ENCODE measurements at places on chromosomes 7 and 10.

DNA sequence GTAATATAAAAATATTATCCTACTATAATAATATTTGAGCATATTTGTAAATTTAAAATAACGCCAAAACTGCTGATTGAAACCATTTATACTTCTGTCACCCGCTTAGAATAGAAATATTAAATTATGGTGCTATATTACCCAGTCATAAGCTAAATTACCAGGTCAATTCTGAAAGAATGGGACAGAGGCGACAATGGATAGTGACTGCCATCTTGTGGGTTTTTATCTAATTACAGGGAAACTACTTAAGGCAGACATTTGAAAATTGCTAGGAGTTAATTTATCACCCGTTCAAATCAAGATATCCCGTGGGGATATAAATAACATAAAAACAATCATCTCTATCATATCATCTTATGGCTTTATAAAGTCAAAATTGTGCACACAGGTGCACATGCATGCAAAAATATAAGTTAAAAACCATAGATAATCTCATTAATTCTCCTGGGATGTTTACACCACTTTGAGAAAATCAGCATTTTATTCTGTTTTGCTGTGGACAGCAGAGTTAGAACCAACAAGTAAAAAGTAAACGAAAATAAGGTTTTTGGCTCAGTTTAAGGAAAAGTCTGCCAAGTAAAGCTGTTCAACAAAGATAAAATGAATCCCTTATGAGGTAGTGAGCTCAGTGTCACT is 41.3 kb upstream of the HPSE2 start:
- DNase-seq, result peak; percentile 18

DNA sequence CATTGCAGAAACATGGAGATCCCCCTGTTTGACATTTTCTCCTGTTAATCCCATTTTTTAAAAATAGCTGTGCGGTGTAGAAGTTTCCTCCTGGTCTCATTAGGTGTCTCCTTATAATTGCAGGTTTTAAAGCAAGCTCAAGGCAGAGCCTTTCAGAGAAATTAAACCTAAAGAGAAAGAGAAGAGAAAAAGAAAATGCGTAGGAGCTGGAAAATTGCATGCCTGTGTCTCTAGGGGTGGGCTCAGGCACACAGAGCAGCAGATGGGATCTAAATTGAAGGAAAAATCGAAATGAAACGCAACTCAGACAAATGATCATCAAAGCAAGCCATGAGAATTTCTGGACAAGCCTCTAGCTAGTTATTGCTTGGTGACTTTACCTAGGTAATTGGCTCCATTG is 40.1 kb downstream of the GPR26 start:
- no peak for DNase-seq

- no peak for DNase-seq
Observed at GRCh38 chr10:52967806-52968795, 195.5 kb upstream of the MBL2 start.

- DNase-seq, result no peak
Observed at GRCh38 chr10:72615970-72616369, 9.9 kb downstream of the MICU1 start.

GRCh38 chr7:70693686-70694433 is 438.1 kb upstream of the GALNT17 start:
- no peak for DNase-seq

DNA sequence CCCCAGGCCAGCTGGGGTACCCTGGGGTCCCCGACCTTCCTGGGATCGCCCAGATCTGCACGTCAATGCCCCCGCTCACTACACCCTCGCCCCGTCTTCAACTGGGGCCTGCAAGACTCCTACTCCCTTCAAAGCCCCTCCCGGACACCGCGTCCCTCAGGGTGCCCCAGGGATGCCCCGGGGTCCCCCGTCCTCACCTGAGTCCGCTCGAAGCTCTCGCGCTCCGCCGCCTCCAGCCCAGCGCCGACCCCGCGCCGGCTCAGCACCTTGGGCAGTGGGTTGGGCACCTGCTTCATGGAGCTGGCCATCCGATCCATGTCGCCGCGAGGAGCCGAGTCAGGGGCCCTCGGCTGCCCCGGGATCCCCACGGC is at the start of gene HIP1:
TSS of gene HIP1 (minus strand) at position 338 of the 371 bp plus-strand sequence. CDS start at position 317, 21 bp downstream.
- no peak for DNase-seq

GRCh38 chr10:48437546-48437945 is 131.1 kb downstream of the MAPK8 start:
- no peak for DNase-seq

GRCh38 chr7:99368750-99369389 is 5.7 kb upstream of the ARPC1B start:
- no peak for DNase-seq

DNA sequence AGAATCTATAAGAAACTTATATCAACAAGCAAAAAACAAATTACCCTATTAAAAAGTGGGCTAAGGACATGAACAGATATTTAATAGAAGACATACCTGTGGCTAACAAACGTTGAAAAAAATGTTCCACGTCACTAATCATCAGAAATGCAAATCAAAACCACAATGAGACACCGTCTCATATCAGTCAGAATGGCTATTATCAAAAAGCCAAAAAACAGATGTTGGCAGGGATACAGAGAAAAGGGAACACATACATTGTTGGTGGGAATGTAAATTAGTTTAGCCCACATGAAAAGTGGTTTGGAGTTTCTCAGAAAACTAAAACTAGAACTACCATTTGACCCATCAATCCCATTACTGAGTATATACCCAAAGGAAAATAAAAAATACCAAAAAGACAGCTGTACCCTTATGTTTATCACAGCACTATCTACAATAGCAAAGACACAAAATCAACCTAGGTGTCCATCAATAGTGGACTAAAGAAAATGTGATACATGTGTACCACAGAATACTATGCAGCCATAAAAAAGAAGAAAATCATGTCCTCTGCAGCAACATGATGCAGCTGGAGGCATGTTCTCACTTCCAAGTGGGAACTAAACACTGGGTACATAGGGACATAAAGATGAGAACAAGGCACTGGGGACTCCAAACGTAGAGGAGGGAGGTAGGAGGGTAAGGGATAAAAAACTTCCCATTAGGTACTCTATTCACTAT is 83.8 kb upstream of the TMEM168 start:
- no peak for DNase-seq

- no peak for DNase-seq
Observed at GRCh38 chr7:141575164-141575563, 24.0 kb downstream of the AGK start.
